Endothelial cell (in vitro differentiated cells): ENCODE measurements at places on chromosomes 1 and 21.

GRCh38 chr1:158089925-158090637 is 90.6 kb upstream of the CD1D start:
- DNase-seq: no peak

- peak; percentile 57 for DNase-seq
Measured at GRCh38 chr1:149962039-149962647, 25.5 kb upstream of the MTMR11 start.

DNA sequence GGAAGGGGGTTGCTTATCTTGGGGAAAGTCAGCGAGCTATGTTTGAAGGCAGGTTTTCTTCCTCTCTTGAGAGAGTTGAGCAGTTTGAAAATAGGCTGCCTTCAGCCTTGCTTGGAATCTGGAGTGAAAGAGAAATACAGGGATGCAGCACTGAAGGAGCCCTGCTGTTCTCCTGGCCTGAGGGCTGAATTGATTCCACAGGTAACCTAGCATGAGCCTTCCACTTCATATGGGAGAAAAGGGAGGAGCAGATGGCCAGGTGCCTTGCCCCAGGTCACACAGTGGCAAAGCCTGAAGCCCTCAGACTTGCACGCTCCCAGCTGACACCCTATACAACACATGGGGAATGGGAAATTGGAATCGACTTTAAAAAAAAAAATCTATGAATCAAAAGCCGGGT is 88.0 kb upstream of the WLS start:
- no peak for DNase-seq

DNA sequence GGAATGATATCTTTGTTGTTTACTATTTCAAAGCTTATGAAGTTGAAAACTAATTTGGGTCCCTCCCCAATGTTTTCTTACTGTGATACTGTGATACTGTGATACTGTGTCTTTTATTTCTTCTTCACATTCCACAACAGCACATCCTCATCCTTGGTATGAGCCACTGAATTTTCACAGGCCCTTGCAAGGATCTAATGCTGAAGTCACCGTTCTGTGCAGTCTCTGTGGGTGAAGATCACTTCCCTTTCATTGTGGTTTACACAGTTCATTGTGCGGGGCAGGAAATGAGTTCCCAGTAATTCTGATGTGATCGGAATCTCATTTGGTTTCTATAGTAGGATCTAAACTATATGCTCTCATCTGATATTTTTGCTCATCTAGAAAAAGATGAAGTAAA is 32.1 kb upstream of the PAXBP1 start:
- DNase-seq: no peak

- DNase-seq: no peak
Measured at GRCh38 chr1:221891708-221892107, 149.8 kb upstream of the DUSP10 start.

DNA sequence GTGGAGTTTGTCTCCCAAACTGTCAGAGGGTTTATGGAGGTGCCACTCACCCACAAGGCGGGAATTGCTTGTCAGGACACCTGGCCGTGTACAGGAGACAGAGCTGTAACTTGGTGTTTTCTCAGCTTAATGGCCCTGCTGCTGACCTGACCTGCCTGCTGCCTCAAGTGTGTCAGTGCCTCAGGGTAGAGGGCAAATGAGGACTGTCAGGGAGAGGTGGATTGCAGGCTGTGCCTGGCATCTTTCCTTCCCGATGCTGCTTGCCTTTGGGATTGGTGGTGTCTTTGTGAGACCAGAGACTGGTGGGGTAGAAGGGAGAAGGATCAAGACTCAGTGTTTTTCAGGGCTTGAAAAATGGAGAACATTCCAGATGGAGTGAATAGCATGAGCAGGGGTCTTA is 31.4 kb downstream of the TMEM53 start:
- DNase-seq: no peak

- DNase-seq: no peak
Measured at GRCh38 chr1:195415584-195415983, 1192.7 kb downstream of the KCNT2 start.

- no peak for DNase-seq
Measured at GRCh38 chr1:195851804-195852203, 756.4 kb downstream of the KCNT2 start.

- no peak for DNase-seq
Measured at GRCh38 chr21:38380481-38381137, 117.7 kb downstream of the ERG start.

GRCh38 chr1:30611741-30612309 is 111.6 kb downstream of the MATN1 start:
- no peak for DNase-seq

GRCh38 chr1:9555942-9556341 is 16.7 kb downstream of the SLC25A33 start:
- no peak for DNase-seq

- no peak for DNase-seq
Measured at GRCh38 chr1:151968791-151969399, 24.8 kb downstream of the S100A10 start.

- DNase-seq: no peak
Measured at GRCh38 chr1:14474856-14475255, 123.6 kb upstream of the KAZN start.

GRCh38 chr1:201123866-201124265 is 3.1 kb downstream of the ASCL5 start:
- DNase-seq: no peak

GRCh38 chr1:185156288-185156853 is 382 bp downstream of the TRMT1L start:
- no peak for DNase-seq

- DNase-seq: no peak
Measured at GRCh38 chr1:191615101-191615821, 543.0 kb upstream of the RGS18 start.

DNA sequence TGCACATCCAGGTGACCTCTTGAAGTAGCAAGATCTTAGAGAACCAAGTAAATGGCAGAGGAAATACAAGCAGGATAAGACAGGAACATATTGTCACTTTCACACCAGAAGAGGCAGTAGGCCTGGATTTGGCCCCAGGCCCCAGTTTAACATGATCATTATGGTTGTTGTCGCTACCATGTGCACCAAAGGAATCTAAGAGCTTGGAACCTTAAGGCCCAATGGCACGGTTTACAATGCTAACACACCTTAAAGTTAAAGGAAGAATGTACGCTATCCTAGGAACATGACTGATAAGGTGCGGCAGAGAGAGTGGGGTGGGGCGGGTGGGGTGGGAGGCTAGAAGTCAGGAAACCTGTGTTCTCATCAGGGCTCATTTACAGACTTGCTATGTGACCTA is 147.5 kb downstream of the ROR1 start:
- DNase-seq: no peak

GRCh38 chr21:29586696-29587095 is 288.0 kb downstream of the BACH1 start:
- DNase-seq: no peak

GRCh38 chr1:62362926-62363325 is 43.7 kb upstream of the KANK4 start:
- no peak for DNase-seq

DNA sequence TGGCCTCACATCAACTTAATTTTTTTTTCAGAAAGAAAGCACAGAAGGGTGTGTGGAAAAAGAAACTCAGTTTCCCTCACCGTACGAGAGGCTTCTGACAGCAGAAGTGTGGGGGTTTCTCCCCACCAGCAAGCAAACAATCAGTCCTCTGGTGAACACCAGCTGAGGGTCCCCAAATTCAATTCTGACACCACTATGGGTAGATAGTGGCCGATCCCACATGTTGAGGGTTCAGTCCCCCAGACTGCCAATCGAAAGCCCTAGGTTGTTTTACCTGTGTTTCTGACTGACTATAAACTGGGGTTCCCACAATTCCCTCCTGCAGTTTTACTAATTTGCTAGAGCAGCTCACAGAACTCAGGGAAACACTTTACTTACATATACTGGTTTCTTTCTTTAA is 2.1 kb downstream of the IFI6 start:
- no peak for DNase-seq

DNA sequence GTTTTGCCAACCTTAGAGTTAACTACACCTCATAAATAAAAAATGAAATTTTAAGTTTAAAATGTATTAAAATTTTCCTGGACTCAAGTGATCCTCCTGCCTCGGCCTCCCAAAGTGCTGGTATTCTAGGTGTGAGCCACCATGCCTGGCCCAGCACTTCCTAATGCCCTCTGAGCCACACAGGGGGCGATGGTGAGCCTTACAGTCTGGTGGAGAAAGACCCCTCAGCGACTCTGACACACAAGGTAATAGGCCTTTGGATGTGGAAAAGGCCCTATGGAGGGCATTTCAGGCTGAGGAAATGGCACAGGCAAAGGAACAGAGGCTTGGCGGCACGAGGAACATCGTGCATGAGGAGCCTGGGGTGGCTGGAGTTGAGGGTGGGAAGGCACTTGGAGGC is 6.7 kb downstream of the CITED4 start:
- no peak for DNase-seq

- DNase-seq: no peak
Measured at GRCh38 chr1:150549496-150550221, 451 bp downstream of the ADAMTSL4 start.

- no peak for DNase-seq
Measured at GRCh38 chr1:22763487-22764200, 53.0 kb downstream of the EPHB2 start.

- no peak for DNase-seq
Measured at GRCh38 chr1:195962051-195962450, 646.2 kb downstream of the KCNT2 start.

GRCh38 chr1:1337793-1338147 is 6.7 kb downstream of the TAS1R3 start:
- DNase-seq: no peak

DNA sequence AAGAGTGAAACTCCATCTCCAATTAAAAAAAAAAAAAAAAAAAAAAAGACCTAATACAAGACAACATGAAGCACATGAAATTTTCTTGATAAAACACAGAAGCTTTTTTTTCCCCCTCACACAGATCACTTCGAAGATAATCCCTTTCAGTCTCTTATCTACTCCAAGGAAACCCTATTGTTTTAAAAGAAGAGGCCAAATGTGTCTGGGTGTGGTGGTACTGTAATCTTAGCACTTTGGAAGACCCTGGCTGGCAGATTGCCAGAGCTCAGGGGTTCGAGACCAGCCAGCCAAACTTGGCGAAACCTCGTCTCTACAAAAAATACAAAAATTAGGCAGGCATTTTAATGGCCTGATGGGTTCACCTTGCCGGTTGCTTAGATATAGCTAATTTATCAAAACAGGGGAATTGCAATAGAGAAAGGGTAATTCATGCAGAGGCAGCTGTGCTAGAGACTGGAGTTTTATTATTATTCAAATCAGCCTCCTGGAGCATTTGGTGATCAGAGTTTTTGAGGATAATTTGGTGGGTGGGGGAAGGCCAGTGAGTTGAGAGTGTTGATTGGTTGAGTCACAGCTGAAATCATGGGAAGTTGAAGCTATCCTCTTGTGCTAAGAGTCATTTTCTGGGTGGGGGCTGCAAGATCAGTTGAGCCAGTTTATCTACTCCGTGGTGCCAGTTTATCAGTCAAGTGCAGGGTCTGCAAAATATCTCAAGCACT is 62.5 kb downstream of the SLC16A1 start:
- no peak for DNase-seq

GRCh38 chr1:1004780-1005697 is 5.1 kb upstream of the HES4 start:
- peak; percentile 32 for DNase-seq
